Neuronal stem cell (in vitro differentiated cells): ENCODE measurements at places on chromosomes 1 and 21.

DNA sequence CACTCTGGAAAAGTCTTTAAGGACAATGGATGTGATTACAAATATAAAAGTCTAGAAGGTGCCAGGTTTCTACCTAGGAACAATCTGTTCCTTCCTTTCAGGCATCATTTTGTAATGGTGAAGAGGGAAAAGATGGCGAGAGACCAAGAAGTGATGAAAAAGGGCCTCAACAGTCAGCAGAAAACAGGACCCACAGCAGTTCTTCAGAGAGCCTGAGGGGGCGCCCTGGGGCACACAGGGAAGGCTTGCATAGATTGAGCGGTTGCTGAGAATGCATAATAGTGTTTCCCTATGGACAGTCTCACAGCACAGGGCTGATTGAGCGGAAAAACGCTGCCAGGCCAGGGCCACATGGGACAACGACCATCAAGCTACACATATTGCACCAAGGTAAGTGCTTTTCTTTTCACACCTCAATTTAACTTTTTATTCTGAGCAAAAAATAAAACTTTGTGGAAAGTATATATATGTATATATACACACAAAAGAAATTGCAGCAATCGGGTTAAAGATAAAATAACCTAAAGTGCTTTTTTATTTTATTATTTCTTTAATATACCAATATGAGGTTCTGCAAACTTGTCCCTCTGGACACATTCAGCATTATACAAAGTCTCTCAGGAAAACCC is 3.1 kb upstream of the YRDC start:
- peak; percentile 69 for DNase-seq

- DNase-seq: no peak
Measured at GRCh38 chr1:33723251-33723650, 140.6 kb upstream of the HMGB4 start.

DNA sequence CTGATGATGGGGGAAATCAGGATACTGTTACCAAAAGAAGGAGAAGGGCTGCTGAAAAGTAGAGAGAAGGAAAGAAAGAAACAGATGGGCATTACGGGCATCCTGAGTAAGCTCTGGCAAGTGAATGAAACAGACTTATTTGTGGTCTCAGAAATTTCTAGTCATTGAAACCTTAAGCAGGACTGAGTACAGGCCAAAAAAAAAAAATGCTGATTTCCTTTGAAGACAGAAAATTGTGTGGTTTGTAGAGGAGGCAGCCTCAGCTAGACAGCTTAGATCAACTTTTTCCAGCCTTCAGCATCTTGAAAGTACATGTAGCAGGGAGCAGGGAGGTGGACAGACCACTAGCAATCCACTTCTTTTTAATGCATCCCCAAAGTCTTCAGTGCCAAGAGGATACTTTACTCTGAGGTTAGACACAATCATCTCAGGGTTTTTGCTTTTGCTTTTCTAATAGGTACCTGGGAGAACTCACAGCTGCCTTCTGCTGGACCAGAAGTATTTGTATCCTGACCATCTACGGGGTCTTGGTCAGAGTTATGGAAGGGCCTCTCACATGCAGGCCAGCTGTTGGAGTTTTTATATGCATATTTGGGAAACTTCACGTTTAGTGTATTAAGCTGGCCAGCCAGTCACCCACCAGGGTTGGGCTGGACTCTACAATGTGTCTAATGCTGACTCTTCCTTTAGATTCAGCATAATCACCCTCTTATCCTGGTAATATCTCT is 10.6 kb upstream of the CAPZB start:
- DNase-seq: no peak

- no peak for DNase-seq
Measured at GRCh38 chr1:184492536-184492935, 105.7 kb downstream of the C1orf21 start.

GRCh38 chr1:90475631-90476030 is 241.5 kb downstream of the BARHL2 start:
- DNase-seq: no peak

GRCh38 chr1:32989160-32990050 is 24.8 kb upstream of the RNF19B start:
- DNase-seq: no peak

DNA sequence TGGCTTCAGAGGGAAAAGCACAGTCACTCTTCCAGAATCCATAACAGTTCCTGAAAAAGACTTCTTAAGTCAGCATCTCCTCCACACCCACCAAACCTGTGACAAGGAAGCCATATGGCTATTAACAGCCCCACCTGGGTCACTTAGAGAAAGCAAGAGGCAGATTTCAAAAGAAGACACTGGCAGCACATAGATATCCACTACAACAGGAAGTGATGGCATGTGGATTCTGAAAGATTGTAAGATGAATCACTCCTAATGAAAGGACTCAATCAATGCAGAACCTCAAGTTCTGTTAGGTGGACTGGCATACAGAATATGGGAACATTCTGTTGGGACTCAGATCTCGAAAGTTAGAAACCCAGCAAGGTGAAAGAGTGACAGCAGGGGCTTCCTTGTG is 365.9 kb downstream of the TGFB2 start:
- DNase-seq: no peak

- no peak for DNase-seq
Measured at GRCh38 chr1:47703981-47704596, 266.2 kb downstream of the FOXD2 start.

DNA sequence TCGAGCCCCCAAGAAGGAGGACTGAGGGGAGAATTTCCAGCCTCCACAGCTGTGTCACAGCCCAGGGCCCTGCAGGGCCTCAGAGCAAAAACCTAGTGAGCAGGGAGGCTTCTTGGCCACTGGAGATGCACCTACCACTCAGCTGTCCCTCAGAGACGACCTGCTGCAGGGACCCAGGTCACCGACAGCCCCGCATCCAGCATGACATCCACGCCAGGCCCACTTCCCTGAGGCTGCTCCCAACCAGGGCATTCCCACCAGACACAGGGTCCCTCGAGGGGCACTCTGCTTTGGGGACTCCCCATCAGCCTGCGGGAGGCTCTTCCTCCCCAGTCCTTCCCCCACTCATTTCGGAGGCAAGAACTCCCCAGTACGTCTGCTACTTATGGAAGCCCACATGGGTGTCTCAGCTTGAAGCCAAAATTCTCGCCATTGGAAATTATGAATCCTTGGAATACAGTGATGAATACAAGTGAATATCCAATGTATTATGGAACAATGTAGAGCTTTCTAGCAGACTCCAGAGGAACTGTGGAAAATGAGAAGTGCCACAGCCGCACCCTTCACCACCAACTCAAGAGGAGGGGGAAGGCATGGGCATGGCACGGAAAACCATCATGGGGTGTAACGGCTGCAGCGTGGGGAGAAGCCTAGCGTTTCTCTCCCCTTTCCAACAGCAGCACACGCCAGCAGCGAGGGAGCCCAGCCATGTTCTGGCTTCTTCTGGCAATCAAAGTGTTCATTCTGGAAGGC is 6.9 kb downstream of the TFF3 start:
- DNase-seq: no peak
